ENCODE measurements at places on chromosomes 7 and 10.

GRCh38 chr7:142607351-142607750, 141.9 kb upstream of the PRSS1 start:
- no peak for ATAC-seq

DNA sequence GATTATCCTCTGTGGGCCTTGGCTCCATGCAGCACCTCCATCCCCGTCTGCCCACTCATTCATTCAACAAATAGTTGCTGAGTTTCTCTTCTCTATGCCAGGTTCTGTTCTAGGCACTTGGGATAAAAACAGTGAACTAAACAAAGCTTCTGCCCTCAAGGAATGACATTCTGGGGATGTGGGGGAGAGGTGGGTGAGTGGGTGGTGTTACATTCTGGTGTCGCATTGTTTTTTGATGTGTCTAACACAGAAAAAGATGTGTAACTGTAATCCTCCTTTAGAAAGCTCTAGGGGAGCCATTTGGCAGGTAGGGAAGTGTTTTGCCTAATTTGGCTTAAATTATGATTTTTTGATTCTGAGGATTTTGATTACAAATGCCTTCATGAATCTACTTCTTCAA, 21.4 kb downstream of the AUTS2 start:
- ATAC-seq = no peak

DNA sequence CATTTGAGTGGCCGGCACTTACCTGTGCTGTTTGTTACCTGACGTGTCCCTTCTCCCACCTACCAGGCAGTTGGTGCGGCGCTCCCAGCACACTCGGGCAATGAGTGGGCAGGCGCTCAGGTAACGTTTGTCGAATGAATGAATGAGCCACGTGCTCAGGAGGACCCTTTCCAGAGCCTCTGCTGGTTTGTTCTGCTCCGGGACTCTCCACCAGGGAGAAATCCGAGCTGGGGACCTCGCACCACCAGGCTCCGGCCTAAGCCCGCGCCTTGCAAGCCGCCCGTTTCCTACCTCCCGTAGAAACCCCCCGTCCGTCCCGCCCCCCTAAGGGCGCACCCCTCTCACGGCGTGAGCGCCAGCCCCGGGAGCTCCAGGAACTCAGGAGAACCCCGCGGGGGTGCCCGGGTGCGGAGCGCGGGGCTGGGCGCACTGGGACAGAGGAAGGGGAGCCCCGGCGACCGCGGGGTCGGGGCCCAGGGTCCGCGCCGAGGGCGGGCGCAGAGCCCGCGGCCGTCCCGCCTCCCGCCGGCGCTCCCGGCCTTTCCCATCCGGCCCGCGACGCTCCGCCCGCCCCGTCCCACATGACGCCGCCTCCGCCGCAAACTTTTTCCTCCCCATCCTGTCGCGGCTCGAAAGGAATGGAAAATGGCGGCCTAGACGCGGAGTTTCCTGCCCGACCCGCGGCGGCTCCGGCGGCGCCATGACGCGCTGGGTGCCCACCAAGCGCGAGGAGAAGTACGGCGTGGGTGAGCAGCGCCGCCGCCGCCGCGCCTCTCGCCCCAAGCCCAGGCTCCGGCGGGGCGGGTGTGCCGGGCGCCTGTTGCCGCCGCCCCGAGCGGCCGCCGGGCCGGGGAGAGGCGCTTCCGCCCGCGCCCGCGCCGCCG, at the start of gene DOCK1:
DOCK1 (plus strand) TSS at position 611 of the 884 bp plus-strand sequence; CDS start at position 701, 90 bp downstream.
- peak; percentile 70 for ATAC-seq

DNA sequence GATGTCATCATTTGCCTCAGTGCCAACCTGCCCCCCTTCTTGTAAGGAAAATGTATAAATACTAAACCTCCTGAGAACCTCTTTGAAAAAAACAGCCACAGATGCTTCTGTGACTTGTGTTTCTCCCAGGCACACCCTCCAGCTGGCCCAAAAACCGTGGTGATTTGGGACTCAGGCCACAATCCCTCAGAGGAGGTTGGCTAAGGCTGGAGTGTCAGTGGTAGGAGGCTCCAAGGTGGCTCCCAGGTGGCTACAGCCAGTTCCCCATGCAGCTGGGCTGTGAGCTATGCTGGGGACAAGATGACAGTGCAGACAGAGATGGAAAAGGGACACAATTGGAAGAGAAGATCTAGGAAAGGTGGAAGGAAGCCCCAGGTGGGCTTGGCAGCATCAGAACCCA, 104.7 kb downstream of the CPXM2 start:
- no peak for ATAC-seq

GRCh38 chr7:48111596-48111995, 22.5 kb downstream of the UPP1 start:
- ATAC-seq = no peak

DNA sequence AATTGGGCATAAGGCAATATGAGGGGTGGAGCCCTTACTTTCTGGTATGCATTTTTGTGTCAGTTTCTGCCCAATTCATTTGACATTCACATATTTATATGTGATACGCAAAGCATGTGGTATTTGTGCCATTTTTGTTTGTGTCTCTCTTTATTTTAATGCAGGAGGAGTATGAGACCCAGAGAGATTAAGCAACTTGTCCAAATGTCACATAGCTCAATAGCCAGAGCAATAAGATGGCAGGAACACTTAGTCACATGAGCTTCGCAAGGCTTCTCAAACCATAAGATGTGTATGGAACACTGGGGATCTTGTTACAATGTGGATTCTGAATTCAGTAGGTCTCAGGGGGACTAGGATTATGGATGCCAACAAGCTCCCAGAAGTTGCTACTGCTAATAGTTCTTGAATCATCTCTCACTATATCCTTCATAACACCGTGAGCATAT, 19.2 kb downstream of the MRLN start:
- no peak for ATAC-seq

DNA sequence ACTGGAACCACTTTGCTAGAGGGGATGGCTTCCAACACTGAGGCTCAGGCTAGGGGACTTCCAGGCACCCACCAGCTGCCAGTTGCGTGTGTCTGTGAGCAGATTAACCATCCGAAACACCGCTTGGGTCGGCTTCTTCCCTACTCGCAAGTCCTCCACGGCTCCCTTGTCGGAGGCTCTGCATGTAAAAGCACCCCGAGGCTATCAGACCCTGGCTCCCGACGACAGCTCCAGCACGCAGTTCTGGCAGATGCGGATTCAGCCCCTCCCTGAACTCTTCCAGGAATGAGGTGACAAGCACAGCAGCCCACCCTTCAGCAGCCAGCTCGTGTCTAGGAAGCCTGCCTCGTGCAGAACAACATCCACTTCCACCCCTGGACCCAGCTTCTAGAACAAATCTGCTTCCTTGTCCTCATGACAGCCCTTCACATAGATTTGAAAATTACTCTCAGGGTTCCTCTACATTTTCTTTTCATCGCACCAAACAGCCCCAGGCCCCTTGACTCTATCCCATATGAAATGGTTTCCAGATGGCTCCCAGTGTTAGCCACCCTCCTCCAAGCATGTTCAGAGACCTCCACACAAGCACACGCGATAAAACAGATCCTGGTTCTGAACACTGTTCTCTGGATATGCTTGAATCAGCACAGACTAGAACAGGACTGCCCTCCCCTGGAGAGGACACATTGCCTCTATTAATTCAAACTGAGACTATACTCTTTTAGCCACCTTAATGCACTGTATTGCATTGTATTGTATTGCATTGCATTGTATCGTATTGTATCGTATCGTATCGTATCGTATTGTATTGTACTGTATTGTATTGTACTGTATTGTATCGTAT, 44.6 kb downstream of the SLIT1 start:
- no peak for ATAC-seq

DNA sequence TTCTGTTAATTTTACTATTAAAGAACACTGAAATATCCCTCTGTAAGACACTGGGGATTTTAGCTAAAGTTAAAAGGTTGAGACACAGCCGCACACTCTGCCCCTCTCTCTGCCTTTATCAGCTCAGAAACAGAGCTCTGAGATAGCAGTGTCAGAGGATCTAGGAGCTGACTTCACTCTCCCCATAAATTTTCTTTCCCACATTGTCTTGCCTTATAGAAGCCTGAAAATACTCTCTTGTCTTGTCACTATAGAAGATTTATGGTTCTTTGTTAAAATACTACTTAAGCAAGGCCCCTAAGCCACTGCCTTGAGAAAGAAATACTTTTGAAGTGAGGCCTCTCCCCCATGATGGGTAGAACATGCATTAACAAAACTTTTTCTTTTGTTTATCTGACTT, 105.7 kb upstream of the C10orf90 start:
- ATAC-seq = no peak

DNA sequence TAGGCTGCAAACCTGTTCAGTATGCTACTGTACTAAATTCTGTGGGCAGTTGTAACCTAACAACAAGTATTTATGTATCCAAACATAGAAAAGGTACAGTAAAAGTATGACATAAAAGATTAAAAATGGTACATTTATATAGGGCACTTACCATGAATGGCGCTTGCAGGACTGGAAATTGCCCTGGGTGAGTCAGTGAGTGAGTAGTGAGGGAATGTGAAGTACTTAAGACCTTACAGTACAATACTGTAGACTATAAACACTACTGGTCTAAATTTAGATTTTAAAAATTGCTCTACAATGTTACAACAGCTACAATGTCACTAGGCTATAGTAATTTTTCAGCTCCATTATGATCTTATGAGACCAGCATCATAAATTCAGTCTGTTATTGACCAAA, 146.0 kb upstream of the GNAI1 start:
- no peak for ATAC-seq

- ATAC-seq = peak; percentile 26
Observed at GRCh38 chr7:42869131-42870020, 42.5 kb downstream of the C7orf25 start.

GRCh38 chr10:98666276-98666675, 219.5 kb upstream of the HPS1 start:
- no peak for ATAC-seq
